Stimulated activated CD4-positive, alpha-beta T cell treated with anti-CD3 and anti-CD28 coated beads, Interleukin-15, amount 100 ng/mL, for 1 hour (primary cell): ENCODE measurements at places on chromosomes 3 and 15.

- DNase-seq: no peak
Observed at GRCh38 chr15:51938286-51938685, 33.3 kb downstream of the LEO1 start.

- DNase-seq: no peak
Observed at GRCh38 chr3:158835631-158836030, 33.8 kb downstream of the MFSD1 start.

DNA sequence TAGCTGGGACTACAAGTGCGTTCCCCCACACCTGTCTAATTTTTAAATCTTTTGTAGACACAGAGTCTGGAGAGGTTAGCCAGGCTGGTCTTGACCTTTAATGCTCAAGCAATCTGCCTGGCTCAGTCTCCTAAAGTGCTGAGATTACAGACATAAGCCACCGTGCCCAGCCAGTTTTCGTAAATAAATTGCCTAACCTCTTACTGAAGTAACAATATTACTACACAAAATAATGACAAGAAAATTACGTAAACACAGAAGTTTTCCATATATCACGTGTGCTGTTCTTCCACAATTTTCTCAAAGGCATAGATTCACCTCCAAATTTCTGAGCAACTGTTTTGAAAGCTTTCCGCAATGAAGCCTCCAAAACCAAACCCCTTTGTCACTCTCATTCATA lies 58.1 kb upstream of the PROK2 start:
- no peak for DNase-seq

- DNase-seq: no peak
Observed at GRCh38 chr3:141738891-141739363, 829 bp downstream of the RNF7 start.

- no peak for DNase-seq
Observed at GRCh38 chr15:90513448-90513847, 16.3 kb upstream of the CRTC3 start.

GRCh38 chr3:38397320-38397719 lies 50.7 kb downstream of the XYLB start:
- DNase-seq: no peak

- no peak for DNase-seq
Observed at GRCh38 chr3:103059432-103059831, 624.6 kb downstream of the ZPLD1 start.
